NCI-H1417 (cell line): ENCODE measurements at places on chromosomes 13 and 19.

- no peak for DNase-seq
These were observed 126.9 kb downstream of the STK24 start for GRCh38 chr13:98450026-98450425.

DNA sequence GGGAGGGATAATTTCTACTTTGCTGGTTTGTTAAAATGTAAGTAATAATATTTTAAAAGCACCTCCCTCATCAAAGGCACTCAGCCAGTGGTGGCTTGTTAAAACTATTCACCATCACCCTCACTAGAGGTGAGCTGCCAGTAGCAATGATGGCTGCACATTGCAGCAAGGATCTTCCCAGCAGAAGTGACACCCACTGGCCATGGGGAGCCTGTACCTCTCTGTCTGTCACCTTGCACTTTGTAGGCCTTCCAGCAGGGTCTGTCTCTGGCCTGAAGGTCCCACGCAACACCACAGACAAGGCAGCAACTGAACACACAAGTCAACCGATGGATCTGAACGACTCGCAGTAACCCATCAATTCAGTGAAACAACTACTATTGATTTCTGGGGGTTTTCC is 47.3 kb upstream of the C13orf42 start:
- DNase-seq: no peak

GRCh38 chr13:26663791-26664190 is 96.8 kb downstream of the GPR12 start:
- peak; percentile 9 for DNase-seq

GRCh38 chr19:8515317-8515716 is 1.4 kb upstream of the ZNF414 start:
- no peak for DNase-seq

- no peak for DNase-seq
These were observed 2.4 kb upstream of the OR7A5 start for GRCh38 chr19:14837391-14837790.

DNA sequence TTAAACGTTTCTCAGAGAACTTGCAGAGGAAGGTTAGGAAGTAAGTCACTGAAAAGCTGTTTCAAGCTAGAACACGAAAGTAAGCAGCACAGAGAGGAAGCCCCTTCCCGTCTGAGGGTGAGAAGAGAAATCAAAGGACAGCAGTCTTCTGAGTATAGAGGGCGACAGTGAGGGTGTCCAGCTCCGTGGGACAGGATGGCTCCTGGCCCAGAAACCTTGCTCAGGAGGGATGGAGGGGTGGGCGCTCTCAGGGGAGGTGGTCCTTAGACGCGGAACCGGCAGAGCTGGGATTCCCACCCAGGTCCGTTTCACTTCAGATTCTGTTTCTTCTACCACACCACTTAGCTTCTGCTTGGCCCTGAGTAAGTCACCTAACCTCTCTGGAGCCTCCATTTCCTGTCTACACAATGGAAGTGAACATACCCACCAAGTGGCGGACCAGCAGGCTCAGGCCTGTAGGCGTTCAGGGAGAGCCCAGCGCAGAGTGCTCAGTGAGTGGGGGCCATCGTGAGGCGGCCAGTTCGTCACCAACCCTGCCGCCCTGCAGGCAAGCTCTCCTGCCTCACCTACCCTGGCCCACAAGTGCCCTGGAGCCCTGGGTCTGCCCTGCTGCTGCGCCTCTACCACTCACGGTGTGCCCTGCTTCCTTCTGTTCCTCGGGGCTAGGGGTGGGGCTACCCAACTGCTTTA is 5.5 kb upstream of the RSPH6A start:
- no peak for DNase-seq

DNA sequence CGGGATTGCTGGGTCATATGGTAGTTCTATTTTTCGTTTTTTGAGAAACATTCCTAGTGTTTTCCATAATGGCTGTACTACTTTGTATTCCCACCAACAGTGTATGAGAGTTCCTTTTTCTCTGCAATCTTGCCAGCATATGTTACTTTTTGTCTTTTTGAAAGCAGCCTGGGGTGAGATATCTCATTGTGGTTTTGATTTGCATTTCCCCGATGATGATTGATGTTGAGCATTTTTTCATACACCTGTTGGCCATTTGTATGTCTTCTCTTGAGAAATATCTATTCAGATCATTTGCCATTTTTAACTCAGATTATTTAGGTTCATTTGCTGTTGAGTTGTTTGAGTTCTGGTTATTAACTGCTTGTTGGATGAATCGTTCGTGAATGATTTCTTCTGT is 18.5 kb upstream of the ATP12A start:
- DNase-seq: no peak

- peak; percentile 47 for DNase-seq
These were observed 1.0 kb downstream of the KDM4B start for GRCh38 chr19:4969772-4970531.

- DNase-seq: peak; percentile 22
These were observed 5.9 kb downstream of the DAND5 start for GRCh38 chr19:12975221-12975741.

- peak; percentile 32 for DNase-seq
These were observed 6.3 kb downstream of the MAMSTR start for GRCh38 chr19:48713041-48713863.

GRCh38 chr19:4923276-4923747 is 14.0 kb downstream of the UHRF1 start:
- no peak for DNase-seq

DNA sequence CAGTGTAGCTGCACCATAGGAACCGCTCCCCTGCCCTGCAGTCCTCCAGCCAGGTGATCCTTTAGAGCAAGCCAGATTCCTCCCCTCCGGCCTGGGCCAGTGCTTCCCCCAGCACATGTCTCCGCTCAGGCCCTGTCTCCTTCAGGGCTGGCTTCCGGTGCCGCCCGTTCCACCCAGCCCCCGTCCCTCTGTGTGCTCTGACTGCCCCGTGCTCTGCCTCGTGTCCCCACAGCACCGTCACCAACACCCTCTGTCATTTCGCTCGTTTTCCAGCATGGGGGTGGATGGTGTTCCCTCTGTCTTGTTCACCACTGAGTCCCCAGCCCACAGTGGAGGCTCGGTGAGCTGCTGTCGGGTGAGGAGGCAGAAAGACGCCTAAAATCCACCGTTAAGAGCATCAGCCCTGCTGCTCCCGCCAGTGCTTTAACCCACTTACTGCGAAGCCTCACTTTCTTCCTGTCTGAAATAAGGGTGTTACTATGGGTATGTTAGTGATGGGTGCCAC is 54.5 kb downstream of the TSSK6 start:
- DNase-seq: no peak

DNA sequence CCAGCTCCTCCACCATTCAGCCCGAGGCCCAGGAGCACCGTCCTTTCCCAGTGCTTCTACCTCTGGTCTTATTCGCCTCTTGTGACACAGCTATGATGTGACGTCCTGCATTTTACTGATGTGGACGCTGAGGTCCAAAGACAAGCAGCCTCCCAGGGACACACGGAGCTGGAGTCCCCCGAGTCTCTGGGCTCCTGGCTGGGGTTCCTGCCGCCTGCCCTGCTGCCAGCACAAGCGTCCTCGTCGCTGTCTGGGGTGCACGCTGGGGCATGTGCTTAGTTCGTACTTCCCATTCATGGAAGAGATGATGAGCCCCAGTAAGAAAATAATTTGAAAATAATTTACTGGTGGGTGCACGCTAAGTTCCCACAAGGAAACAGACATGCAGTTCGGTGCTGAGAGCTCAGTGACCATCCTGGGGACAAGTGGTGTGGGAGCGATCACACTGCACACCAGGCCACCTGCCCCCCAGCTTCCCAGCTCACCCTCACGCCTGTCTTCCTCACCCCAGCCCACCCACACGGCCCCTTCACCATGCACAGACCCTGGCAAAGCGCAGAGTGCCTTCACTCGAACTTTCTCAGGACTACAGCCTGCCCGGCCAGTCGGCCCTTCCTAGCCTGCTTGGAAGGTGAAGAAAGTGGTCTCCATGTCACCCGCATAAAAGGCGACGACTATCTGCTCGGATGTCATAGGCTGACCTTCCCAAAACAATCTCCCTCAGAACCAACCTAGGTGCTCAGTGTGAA is 14.2 kb upstream of the CFAP97D2 start:
- no peak for DNase-seq

DNA sequence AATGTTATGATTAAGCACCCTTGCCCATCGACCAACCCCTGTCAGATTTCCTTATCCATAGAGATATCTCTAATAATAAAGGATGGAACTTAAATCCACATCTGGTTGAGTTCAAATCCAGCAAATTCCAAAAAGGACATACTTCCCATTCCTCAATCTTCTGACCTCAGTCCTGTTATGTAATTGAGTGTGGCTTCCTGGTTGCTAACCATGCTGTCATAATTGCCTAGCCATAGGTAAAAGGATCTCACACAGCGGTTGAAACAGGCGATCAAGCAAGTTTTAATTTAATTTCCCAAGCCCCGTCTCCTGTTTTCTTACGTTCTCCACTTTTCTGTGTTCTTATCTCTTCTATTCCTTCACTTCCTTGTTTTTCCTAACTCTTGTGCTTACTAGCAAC is 550.3 kb downstream of the GPC6 start:
- DNase-seq: no peak

DNA sequence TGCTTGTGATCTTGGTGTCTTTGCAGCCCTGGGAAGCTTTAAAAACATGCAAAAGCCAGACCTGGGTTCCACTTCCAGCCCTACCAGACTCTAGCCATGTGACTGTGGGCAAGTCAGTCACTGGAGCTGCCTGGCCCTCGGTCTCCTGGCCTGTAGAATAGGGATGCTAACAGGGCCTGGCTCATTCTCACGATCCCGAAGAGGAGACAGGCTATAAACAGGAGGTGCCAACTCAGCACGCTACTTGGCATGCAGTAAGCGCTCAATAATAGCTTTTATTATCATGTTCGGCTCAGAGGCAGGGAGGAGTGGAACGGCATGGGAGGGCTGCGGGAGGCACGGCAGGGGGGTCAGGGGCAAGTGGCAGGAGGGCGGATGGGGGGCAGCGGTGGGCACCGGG is 1.7 kb downstream of the CTXN1 start:
- no peak for DNase-seq
